H1 (cell line): ENCODE measurements at places on chromosomes 1 and 21. TPM values are rescaled to one million over a fixed set of nuclear protein-coding genes. Genes with fewer than 3 reads are reported as not detected.

The RAP1GAP gene
- 7.8 and 8.4 TPM in 2 replicates for total RNA-seq

GRCh38 chr1:183931646-183932271, 105.8 kb downstream of the COLGALT2 start:
- DNase-seq, result no peak

The ZBTB8A gene
- 8.9 and 10.4 TPM in 2 replicates for total RNA-seq

- DNase-seq, result no peak
Measured at GRCh38 chr1:85116856-85117255, 68.6 kb upstream of the MCOLN3 start.

DNA sequence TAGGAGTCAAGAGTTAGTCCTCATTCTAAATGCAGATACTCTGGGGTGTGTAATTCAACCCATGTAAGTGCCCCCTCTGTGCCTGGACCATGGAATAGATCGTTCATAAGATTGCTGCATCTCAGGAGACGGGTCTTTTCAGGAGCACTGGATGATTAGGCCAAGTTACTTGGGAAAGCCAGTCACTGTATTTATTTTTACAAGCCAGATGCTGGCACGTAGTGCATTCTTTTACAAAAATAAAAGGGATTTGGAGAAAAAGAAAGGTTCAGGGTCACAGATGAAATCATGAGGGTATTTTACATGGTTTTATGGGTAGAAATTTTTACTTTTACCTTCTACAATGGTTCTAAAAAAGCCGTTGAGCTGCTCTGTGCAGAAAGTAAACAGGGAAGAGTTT, 102.6 kb upstream of the UBE2U start:
- DNase-seq, result no peak

- DNase-seq, result no peak
Measured at GRCh38 chr1:220788900-220789299, 2.2 kb downstream of the MTARC1 start.

The MNDA gene
- total RNA-seq, result not detected in 2 replicates

DNA sequence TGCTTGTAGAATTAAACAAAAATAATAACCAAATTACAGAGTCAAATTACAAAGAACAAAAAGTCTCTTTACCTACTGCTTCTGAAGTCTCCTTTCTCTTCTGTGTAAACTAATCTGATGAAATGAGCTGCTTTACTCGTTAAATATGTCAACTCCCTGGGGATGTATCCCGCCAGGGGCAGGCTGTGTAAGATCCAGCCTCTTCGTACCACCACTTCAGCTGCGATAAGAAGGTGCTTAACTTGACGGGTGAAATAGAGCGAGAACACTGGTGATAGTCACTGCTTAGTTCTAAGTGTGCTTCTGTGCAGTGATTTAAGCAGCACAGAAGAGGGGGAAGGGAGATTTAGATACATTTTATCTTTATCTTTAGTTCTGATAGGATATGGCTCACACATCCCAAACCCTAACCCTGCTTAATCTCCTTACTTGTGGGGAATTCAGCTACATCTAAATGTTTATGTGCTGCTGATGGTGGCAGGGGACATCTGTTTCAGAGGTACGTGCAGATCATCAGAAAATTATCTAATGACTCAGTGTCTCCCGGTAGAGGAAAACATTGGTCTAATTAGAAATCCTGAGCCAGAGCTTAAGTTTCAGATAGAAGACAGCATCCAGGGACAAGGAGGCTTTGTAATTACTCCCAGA, 46.0 kb downstream of the RHOU start:
- DNase-seq, result no peak

DNA sequence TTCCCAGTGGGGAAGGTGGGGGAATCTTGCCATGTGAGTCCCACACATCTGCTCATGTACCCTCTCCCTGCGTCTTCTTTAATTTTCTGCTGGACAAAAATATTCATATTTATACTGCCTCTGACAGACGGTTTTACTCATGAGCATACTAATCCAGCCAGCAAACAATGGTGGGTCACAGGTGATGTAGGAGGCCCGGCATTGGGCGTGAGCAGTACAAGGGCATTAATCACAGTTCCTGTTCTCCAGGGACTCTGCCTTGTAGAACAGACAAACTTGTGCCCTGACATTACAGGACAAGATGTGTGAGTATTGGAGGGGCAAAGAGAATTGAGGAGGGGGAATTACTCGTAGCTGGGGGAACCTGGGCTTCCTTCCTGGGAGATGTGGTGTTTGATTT, 25.0 kb downstream of the MTARC1 start:
- DNase-seq, result no peak

DNA sequence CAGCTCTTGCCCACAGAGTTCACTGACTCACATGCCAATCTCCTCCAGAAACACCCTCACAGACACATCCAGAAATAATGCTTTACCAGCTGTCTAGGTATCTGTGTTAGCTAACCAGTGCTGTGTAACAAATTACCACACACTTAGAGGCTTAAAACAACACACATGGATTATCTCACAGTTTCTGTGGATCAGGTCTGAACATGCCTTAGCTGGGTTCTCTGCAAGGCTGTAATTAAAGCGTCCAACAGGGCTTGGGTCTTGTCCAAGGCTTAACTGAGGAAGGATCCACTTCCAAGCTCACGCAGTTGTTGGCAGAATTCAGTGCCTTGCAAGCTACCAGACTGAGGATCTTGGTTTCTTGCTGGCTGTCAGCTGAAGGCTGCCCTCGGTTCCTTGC, 92.5 kb upstream of the RGS4 start:
- DNase-seq, result no peak

The C4BPB gene
- total RNA-seq, result not detected in 2 replicates

- no peak for DNase-seq
Measured at GRCh38 chr1:116755066-116755465, 836 bp downstream of the CD2 start.

The LMX1A gene
- not detected in 2 replicates for total RNA-seq

DNA sequence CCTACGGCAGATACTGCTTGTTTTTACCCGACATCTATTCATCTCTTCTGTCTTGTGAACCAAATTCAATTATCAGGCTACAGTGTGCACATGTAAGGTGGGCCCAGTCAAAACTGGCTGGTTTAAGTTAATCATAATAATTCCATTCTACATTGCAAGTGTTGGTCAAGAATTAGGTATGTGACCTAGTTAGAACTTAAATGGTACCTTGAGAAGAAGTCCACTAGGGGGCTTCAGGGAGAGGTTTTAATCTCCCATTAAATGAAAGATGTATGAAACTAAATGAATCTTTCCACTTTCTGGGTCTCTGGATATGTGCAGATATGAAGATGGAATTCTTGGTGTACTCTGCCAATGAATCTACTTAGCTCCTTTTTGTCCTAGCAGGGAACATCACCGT, 187.1 kb downstream of the CDC42BPA start:
- no peak for DNase-seq

The CFHR5 gene
- not detected in 2 replicates for total RNA-seq

The SMG7 gene
- total RNA-seq, result 61.2 and 65.6 TPM in 2 replicates

The GATAD2B gene
- total RNA-seq, result 39.1 and 41.5 TPM in 2 replicates

DNA sequence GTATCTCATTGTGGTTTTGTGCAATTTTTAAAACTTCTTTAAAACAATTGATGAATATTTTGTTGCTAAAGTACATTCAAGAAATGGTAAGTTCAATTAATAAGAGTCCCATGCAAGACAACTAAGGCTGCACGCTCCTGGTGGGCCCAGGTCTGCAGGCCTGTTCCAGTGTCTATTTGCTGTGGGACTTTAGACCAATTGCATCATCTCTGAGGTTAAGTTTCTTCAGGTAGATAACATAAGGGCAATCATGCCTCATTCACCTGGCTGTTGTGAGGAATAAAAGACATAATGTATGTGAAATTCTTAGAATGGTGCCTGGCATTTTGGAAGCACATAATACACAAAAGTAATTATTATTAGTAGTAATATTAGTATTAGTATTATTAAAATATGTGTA, 82.9 kb downstream of the SLC25A24 start:
- DNase-seq, result no peak

DNA sequence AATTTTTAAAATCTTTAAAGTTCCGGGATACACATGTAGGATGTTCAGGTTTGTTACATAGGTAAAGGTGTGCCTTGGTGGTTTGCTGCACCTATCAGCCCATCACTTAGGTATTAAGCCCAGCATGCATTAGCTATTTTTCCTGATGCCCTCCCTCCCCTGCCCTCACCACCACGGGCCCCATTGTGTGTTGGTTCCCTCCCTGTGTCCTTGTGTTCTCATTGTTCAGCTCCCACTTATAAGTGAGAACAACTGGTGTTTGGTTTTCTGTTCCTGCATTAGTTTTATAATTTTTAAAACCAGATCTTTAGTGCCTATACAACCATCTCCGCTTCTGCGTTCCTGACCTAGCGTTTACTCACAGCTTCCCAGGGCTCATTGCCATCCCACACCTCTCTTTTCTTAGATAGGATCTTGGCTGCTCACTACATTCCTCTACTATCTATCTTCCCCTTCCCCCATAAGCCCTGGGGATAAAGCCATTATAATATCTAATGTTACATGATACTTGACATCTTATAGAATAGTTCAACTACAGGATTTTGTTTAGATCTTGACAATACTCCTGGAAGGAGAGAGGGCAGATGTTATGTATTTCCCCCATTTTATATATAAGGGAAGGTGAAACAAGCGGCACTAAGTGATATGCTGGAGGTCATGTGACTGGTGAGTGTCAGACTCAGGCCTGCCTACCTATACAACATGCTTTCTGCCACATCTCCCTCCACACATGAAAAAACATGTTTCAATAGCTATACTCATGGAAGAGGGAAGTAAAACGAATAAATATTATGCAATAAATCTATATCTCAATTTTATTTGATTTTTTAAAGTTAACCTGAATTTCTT, 52.3 kb upstream of the DNAJC6 start:
- DNase-seq, result no peak

GRCh38 chr1:183416850-183417771, 1.1 kb downstream of the NMNAT2 start:
- peak; percentile 89 for DNase-seq

DNA sequence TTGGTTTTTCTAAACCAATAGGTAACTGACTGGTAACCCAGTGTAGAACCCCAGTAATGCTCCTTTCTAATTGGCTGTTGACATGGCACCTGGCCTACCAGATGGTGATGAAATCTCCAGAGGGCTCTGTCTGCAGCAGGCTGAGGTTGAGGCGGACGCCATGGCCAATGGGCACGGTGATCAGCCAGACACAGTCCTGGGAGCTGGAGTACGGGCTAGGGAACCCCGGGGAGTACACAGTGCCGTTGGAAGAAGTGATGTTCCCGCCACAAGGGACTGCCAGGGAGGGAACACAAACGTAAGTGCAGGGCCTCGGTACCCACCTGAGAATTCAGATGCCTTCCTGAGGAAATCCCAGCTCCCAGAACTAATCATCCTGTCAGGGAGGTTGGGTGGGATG, 129.8 kb downstream of the ZSCAN20 start:
- DNase-seq, result no peak

DNA sequence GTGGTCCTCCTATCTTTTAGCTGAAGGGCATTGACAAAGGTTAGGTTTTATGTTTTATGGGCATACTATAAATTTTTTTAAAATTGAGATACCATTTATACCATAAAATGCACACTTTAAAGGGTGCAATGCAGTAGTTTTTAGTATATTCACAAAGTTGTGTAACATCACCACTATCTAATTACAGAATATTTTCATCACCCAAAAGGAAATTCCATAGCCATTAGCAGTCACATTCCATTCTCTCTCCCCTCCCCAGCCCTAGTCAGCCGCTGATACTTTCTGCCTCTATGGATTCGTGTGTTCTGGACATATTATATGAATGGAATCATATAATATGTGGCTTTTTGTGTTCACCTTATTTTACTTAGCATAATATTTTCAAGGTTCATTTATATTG, 135.8 kb upstream of the B3GALT2 start:
- DNase-seq, result no peak

The ARHGAP30 gene
- total RNA-seq, result 0.39 and 0.40 TPM in 2 replicates
